ENCODE measurements at places on chromosomes 12 and 14.

GRCh38 chr12:91492648-91493047, 310.0 kb upstream of the DCN start:
- no peak for DNase-seq

DNA sequence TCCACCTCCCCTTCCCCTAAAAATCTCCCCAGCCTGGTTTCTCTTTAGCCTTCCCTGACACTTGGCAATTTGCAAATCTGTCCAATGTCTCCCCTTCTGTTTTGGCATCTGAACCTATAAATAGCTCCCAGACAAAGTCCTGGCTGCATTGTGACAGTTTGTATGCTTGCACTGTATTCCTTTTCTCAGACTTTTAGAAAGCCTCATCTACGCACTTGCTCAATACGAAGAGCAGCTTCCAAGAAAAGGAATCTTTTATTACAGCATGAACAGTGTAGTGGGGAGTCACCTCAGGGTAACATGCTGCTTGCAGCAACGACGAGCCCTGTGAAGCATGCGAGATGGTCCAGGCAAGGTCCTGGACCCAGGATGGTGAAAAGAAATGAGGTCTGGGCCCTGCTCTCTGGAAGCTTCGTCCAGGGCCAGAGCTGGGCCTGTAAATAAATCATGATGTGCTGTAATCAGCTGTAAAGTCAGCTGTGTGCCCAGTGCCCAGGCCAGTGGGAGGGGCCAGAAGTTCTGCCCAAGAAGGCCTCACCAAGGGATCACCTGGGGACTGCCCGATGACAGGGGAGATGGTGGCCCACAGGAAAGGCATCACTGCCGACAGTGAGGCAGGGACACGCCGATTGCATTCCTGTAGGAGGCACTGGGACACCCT, 88.3 kb downstream of the RIN3 start:
- DNase-seq, result no peak

- peak; percentile 26 for DNase-seq
Measured at GRCh38 chr14:91858536-91859275, 8.6 kb downstream of the TC2N start.

DNA sequence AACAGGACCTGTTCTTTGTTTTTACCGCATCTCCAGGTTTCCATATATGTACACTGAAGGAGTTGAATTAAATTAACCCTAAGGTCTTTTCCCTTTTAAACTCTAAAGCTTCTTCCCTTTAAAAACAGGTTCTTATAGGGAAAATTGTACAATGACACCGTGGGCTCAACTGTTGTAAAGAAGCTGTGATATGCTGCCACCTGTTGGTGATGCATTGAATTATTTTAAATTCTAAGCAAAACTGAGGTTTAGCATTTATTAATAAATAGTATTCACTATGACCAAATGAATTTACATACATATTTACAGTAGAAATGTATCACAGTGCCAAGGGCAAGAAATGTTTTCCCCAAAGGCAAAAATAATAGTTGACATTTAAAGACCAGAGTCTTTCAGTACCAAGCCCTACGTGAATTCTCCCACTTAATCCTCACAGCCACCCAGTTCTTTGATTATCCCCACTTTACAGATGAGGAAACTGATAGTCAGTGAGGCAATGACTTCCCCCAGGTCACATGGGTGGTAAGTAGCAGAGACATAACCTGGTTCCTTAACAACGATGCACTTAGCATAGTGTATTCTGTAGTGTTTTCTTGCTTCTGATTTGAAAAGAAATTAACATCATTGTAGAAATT, 35.7 kb upstream of the TMEM263 start:
- DNase-seq, result no peak

GRCh38 chr12:49355913-49356312, 9.2 kb downstream of the DNAJC22 start:
- DNase-seq, result no peak

DNA sequence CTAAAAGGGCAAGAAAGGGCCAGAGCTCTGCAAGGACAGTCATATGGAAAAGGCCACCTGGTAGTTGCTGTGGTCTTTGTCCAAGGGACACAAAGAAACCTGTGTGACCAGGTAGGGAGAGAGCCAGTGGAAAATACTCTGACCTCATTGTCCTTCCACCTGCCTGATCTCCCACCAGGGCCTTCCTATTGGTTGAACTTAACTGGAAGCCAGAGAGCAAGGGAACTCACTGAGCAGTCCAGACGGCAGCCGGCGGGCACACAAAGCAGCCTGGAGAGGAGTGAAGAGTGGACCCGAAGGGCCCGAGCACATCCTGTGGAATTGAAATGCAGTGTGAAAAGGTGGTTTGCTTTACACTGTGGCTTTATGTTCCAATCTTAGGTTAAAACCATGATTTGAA, 120.7 kb downstream of the SLC25A21 start:
- DNase-seq, result no peak

DNA sequence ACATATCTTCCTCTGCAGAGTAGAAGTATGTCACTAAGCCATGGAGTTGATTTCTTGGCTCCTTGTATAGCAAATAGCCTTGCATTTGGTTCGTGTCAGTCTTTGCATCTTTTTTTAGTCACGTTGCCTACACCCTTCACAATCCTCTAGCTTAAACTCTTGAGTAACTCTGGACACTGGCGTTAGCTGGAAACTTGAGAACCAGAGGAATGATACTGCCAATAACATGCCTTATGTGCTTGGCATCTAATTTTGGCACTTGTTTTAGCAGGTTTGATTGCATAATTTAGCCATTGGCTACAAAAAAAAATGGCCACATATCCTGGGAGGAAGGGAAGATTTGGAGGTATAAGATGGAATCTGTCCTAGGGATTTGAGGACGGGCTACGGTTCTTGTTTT, 136.2 kb downstream of the ETV6 start:
- peak; percentile 55 for DNase-seq

- no peak for DNase-seq
Measured at GRCh38 chr12:21340403-21340802, 5.7 kb upstream of the SLCO1A2 start.

DNA sequence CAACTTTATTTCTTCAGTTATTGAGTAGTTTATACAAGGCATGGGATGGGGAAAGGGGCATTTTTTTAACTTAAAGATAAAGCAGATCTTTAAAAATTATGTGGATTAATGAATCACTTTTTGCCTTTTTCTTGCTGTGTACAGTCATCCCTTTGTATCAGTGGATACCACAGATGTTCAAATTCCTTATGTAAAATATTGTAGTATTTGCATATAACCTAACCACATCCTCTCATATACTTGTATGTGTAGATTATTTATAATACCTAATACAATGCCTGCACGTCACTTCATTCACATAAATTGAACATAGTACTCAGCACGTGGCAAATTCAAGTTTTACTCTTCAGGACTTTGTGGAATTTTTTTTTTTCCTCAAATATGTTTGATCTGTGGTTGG, 66.5 kb upstream of the MON2 start:
- no peak for DNase-seq

DNA sequence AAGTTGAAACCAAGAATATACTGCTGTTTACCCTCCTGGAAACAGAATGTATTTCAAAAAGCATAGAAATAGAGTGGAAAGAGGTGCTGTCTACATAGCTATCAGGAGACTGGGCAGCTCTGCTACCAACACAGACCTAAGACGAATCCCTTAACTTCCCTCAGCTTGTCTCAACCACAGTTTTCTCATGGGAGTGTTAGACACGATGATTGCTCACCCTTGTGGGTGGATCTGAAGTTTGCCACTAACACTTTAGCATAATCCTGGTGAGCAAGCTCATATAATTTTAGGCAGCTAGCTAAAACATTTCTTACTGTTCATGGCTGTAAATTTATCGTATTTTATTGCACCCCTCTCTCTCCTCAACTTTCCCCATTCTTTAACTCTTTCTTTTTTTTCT, 38.5 kb downstream of the C12orf75 start:
- no peak for DNase-seq

GRCh38 chr12:132275110-132275531, 54.3 kb downstream of the GALNT9 start:
- no peak for DNase-seq

DNA sequence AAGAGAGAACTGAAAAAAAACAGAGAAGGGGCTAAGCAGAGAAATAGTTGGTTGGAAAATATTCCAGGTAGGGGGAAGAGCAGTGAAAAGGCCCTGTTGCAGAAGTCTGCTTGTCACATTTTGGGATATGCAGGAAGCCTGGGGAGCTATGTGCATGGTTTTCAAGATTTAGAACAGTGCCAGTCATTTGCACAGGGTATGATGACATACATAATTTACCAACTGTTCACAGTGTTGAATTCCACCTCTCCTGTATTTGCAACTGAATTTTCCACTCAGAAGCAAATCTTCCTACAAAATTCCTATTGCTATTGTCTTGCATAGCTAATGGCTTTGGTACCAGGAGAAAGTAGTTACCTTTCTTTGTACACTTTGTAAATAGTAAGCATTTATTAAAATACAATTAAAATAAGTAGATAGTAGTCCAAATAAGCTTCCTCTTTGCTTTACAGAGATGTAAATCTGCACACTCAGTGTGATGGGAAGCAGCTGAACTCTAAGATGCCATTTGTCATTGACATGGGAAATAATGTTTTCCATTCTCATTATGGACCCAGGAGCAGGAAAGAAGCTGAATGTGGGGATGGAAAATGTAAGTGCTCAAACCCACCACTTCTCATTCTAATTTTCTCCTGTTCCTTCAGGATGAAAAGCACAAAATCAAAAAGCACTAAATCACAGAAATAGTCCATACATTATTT, 177.4 kb downstream of the BTG1 start:
- no peak for DNase-seq

- no peak for DNase-seq
Measured at GRCh38 chr14:92400579-92401444, 77.8 kb downstream of the SLC24A4 start.

DNA sequence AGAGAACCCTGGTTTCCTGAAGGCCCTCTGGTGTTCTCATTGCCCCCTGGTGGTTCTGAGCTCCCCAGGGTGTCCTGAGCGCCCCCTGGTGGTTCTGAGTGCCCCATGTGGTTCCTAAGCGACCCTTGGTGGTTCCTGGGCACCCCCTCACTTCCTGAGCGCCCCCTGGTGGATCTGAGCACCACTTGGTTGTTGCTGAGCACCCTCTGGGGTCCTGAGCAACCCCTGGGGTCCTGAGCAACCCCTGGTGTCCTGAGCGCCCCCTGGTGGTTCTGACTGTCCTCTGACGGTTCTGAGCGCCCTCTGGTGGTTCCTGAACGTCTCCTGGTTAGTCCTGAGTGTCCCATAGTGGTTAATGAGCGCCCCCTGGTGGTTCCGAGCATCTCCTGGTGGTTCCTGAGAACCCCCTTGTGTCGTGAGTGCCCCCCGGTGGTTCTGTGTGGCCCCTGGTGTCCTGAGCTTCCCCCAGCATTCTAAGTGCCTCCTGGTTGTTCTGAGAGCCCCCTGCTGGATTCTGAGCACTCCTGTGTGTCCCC, 568.3 kb downstream of the TMEM121 start:
- DNase-seq, result no peak

DNA sequence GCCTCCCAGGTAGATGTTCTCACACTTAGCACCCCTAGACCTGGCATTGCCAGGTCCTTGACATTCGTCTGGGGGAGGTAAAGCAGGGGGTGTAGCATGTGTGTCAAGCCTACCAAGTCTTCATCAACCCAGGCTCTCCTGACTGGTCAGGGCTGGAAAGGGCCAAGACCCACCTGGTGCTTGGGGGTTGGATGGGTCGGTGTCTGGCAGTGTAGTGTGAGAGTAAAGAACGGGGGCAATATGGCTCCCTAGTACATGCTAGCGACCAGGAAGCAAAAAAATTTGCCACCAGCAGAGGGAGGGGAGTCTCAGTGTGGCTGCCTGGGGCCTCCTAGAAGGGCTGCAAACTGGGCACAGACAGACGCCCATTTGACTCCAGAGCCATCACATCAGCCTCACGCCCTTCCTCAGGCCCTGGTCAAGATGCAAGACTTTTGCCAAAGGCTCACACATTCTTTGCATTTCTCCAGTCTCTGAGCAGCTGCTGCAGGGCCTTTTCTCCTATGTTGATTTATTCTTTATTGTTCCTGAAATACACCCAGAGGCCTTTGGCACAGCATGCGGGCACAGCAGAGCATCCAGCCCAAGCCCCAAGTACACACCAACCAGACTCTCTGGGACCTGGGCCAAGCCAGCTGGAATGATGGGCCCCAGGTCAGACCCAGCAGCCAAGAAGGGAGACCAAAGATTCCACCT, 38.3 kb upstream of the PNMA1 start:
- DNase-seq, result peak; percentile 69

DNA sequence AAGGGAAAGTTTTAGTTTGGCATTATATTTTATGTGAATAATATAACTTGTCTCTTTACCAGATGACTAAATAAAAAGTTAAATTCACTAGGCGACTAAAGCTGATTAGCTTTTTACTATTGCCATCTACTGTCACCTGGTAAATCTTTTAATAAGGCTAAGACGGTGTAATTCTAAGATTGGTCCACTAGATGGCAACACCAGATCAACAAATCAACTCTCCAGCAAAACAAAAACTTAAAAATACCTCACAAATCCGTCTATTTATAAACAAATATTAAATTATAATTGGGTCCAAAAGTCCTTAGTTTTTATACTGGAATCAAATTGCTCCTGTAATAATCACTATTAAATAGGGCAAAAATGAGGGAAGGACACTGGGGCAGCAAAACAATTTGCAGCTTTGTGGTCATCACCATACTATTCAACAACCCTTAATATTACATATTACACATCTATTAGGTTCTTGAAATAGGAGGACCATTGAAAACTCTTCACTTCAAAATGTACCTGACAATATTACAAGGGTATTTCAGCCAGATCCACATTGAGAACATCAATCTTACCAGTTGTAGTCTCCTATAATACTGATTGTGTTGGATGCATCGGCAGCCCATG, 47.9 kb downstream of the GALC start:
- DNase-seq, result no peak

Data from gastrocnemius medialis (tissue), 4 donors.